Stimulated activated CD4-positive, alpha-beta T cell treated with anti-CD3 and anti-CD28 coated beads, Interleukin-15, amount 100 ng/mL, for 24 hours (primary cell): ENCODE measurements at places on chromosomes 3 and 15.
A peak's percentile ranks its signal among the peaks of the same experiment; 100 is the strongest.

GRCh38 chr15:99180086-99180963, 69.1 kb downstream of the TTC23 start:
- DNase-seq, result no peak

DNA sequence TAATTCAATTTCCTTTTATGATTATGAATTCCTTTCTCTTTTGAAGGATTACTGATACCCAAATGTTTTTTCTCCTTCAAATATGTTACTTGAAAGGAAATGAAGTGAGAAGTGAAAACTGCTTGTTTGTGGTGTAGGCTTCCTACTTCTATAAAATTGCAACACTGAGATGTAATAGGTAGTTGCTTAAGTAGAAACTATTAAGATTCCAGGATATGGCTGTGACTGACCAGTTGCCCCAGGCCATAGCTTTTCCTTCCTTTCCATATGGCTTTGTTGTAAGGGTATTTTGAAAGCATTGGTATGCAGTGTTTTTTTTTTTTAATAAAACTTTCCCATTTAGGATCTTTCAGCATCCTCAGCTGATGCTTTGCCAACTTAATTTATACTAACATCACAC, 28.5 kb downstream of the DNAJC13 start:
- no peak for DNase-seq

DNA sequence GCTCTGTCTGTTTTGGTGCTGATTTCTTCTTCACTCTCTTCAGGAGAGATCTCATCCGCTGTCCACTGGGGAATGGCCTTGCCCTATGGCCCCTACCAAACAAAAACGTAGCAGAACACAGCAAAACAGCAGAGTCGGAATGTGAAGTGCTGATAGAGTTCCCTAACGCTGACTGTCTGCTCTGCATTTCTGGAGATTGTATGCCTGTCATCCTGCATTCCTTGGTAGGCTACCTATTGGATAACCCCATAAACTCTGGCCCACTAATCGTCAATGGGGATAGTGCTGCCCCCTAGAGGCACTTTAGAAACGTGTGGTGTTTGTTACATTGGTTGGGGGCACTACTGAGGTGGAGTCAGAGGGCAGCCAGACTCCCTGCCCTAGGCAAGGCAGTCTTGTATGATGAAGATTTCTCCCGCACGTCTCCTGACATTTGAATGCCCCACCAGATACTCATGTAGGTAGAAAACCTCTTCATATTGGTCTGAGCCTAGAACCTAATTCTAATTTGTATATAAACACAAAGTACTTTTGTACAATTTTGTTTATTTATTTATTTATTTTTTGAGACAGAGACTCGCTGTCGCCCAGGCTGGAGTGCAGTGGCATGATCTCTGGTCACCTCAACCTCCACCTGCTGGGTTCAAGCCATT, 15.6 kb upstream of the MAGEF1 start:
- DNase-seq, result peak; percentile 53

GRCh38 chr15:51776952-51777569, 25.7 kb downstream of the TMOD2 start:
- peak; percentile 70 for DNase-seq

DNA sequence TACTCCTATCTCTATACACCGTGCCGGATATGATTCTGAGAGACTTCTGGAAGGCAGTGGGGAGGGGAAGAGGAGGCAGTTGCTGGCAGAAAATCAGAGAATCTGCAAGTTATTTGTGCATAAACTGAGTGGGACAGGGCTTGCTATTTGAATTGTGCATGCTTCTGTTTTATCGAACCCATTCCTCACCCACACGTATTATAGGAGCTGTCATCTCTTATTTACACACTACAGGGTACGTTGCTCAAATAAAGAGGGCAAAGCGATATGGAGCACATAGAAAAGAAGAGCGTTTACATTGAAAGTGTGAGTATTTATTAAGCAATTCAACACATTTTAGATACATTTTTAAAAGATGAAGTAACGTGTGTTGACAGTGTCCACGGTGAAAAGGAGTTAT, 191.6 kb downstream of the CPNE4 start:
- no peak for DNase-seq
